ENCODE measurements at places on chromosomes 11 and 22. TPM values are rescaled to one million over a fixed set of nuclear protein-coding genes. Genes with fewer than 3 reads are reported as not detected.

GRCh38 chr11:76763573-76764346, 19.4 kb upstream of the TSKU start:
- no peaks in the 10 kb centered on the region for H3K36me3 ChIP-seq
- no peaks in the 10 kb centered on the region for H3K27me3 ChIP-seq
- H3K27ac ChIP-seq = peak overlapping the region; percentile 48
- no peak overlapping the region for H3K4me3 ChIP-seq
- H3K4me1 ChIP-seq = peaks cover 33% of the 10 kb centered on the region
- DNase-seq = peak; percentile 88

Gene IZUMO1R
- total RNA-seq = not detected

DNA sequence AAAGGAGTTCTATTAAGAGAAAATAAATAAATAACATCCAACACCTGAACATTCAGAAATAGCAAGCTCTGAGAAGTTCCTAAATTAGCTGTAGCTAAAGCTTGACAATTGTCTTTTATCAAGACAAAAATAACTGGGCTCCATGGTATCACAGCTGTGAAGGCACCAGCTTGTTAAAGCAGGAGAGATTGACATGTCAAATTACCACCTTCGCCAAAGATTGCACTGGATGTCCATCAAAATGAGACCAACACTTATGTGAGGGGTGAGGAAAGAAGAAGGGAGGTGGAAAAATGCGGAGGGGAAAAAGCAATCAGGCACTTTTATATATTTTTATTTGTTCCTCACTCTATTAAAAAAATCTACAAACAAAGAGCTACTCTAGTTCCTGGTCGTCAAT, 1827.5 kb upstream of the RAG2 start:
- H3K27ac ChIP-seq = no peak overlapping the region
- no peaks in the 10 kb centered on the region for H3K27me3 ChIP-seq
- no peak for DNase-seq
- H3K36me3 ChIP-seq = no peaks in the 10 kb centered on the region
- H3K4me1 ChIP-seq = no peaks in the 10 kb centered on the region

Gene APOA1
- total RNA-seq = 2.5 TPM

Gene SOX10
- total RNA-seq = 28.8 TPM

- DNase-seq = no peak
- no peaks in the 10 kb centered on the region for H3K27me3 ChIP-seq
- no peaks in the 10 kb centered on the region for H3K36me3 ChIP-seq
These were observed 119.2 kb upstream of the SEZ6L start for GRCh38 chr22:26050079-26050478.

DNA sequence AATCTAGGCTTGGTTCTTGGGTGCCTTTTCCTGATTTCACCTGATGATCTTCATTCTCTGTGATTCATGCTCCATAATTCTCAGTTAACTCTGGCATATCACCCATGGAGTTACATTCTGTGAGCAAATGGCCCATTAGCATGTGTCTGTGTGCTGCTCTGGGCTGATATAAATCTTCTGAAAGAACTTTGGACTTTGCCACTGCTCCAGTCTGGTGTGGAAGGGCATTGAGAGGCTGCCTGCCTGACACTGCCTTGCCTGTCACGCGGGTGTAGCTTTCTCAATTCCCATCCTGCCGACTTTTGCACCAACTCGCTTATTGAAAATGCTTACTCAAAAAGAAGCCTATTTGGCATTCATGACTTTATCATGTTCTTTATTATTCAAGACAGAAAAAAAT, 42.2 kb downstream of the FAT3 start:
- H3K4me3 ChIP-seq = no peak overlapping the region
- peak; percentile 62 for DNase-seq
- H3K27ac ChIP-seq = peak overlapping the region; percentile 45
- H3K27me3 ChIP-seq = no peaks in the 10 kb centered on the region
- H3K36me3 ChIP-seq = no peaks in the 10 kb centered on the region

DNA sequence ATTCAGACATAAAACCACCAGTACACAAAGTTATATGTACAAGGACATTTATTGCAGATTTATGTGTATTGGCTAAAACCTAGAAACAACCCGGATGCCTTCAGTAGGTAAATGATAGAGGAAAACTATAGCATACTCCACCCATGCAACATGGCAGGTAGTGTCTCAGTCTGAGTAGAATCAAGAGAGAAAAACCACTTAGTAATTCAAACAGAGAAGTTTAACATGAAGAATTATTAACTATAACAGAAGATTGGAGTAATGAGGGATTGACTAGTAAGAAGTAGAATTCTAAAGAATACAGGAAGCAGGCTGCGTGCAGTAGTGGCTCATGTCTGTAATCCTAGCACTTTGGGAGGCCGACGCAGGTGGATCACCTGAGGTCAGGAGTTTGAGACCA, 16.2 kb upstream of the SPTY2D1 start:
- no peaks in the 10 kb centered on the region for H3K4me1 ChIP-seq
- no peak overlapping the region for H3K4me3 ChIP-seq
- peaks cover 2% of the 10 kb centered on the region for H3K27me3 ChIP-seq

DNA sequence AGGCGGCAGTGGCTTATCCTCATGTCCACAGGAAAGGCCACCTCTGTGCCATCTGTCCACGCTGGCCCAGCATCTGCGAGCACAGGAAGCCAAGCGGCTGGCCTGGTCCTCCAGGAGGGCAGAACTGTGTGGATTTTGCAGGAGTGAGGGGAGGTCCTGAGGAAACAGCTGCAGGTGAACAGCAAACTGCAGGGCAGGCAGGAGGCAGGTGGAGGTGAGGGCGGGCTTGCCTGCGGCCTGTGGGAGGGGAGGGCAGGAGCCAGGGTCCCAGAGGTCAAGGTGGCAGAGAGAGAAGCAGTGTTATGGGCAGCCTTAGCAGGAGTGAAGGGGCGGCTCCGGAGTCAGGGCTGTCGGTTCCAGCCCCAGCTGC, 369.7 kb downstream of the SHANK2 start:
- no peak for DNase-seq
- peaks cover 2% of the 10 kb centered on the region for H3K27me3 ChIP-seq
- H3K36me3 ChIP-seq = no peaks in the 10 kb centered on the region

GRCh38 chr11:110287537-110287936, 8.9 kb downstream of the RDX start:
- no peaks in the 10 kb centered on the region for H3K36me3 ChIP-seq
- no peak overlapping the region for H3K4me3 ChIP-seq
- peaks cover 10% of the 10 kb centered on the region for H3K4me1 ChIP-seq
- no peak overlapping the region for H3K27ac ChIP-seq
- no peak for DNase-seq

DNA sequence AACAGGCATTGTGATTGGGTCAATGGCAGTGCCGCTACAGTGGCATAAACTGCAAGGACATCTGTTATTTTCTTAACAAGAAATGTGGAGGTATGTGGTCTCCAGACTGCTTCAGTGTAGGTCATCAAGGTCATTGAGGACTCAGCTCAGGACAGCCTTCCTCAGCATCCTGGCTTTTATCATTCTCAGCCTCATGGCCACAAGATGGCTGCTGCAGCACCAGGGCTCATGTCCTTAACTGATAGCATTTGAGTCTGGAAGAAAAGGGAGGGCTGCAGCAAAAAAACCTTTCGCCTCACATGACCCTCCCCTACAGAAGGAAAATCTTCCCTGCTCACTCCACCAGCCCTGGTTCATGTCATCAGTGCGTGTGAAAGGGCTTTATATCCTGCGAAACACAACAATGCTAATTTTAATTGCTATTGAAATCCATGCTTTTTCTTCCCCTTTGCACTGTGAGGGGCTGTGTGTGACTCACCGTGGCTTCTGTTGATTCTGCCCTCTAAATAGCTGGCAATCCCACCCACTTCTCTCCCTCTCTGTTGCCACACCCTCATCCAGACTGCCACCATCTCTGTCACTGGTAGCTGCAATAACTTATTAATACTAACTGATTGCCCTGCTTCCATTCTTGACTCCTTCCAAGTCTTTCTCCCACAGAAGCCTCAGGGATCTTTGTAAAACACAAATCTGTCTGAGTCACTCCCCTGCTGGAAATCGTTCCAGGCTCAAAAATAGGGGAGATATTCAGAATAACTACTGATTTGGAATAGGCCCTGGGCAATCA, 43.8 kb downstream of the CHRDL2 start:
- no peak for DNase-seq
- H3K27me3 ChIP-seq = no peaks in the 10 kb centered on the region
- H3K36me3 ChIP-seq = no peaks in the 10 kb centered on the region
- H3K4me3 ChIP-seq = no peak overlapping the region

Gene CDKN1C
- total RNA-seq = 107 TPM

- H3K36me3 ChIP-seq = no peaks in the 10 kb centered on the region
- no peak overlapping the region for H3K27ac ChIP-seq
- H3K4me3 ChIP-seq = no peak overlapping the region
- DNase-seq = no peak
- H3K27me3 ChIP-seq = peaks cover 5% of the 10 kb centered on the region
- peaks cover 32% of the 10 kb centered on the region for H3K4me1 ChIP-seq
These were observed 26.7 kb downstream of the ZBTB16 start for GRCh38 chr11:114085965-114086793.

DNA sequence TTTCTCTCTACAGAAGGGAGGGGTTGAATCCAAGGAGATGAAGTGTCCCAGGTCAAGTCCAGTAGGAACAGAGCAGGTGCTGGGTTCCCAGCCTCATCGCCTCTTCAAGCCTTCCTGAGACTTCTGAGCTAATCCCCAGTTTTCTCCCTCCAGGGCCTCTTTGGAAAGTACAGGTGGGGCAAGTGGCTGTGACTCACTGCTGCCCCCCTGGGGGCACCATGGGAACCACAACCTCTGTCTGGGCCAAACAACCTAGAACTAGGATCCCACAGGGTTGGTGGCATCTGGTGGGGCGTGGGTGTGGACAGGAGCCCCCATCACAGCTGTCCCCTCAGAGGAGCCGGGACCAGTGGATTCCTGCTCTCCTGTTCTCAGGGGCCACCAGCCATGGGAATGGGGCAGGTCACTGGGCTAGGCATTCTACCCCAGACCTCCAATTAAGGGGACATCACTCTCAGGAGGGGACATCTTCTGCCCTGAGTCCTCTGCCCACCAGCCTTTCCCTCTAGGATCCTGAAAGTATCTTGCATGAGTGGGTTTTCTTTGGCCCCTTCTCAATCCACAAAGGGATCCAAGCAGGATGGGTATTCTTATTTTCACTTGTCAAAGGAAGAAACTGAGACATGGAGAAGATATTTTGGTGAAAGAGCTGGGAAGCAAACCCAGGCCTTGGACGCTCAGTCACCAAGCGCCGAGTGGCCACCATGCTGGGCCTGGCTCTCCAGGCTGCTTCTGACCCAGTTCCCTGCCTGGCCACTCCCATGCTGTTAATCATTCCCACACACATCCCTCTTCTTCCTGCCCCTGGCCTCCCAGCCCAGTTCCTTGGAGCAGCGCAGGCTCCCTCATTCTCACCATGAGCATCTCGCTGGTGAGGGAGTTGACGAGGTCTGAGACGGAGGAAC, 23.8 kb downstream of the LRRC10B start:
- peaks cover 54% of the 10 kb centered on the region for H3K36me3 ChIP-seq
- no peak for DNase-seq
- H3K27ac ChIP-seq = no peak overlapping the region
- no peak overlapping the region for H3K4me3 ChIP-seq
- no peaks in the 10 kb centered on the region for H3K27me3 ChIP-seq
- peaks cover 18% of the 10 kb centered on the region for H3K4me1 ChIP-seq

GRCh38 chr11:79430280-79430679, 10.6 kb downstream of the TENM4 start:
- no peak overlapping the region for H3K4me3 ChIP-seq

GRCh38 chr11:102244681-102245409, 72.4 kb upstream of the BIRC3 start:
- no peak overlapping the region for H3K4me3 ChIP-seq
- peaks cover 2% of the 10 kb centered on the region for H3K36me3 ChIP-seq
- H3K27ac ChIP-seq = no peak overlapping the region
- H3K4me1 ChIP-seq = no peaks in the 10 kb centered on the region
- no peak for DNase-seq

Gene APBB1
- total RNA-seq = 154 TPM

- no peak overlapping the region for H3K27ac ChIP-seq
- no peak overlapping the region for H3K4me3 ChIP-seq
- peaks cover 52% of the 10 kb centered on the region for H3K4me1 ChIP-seq
- peaks cover 7% of the 10 kb centered on the region for H3K36me3 ChIP-seq
- DNase-seq = no peak
These were observed 100.6 kb downstream of the WNT7B start for GRCh38 chr22:45876136-45877035.

DNA sequence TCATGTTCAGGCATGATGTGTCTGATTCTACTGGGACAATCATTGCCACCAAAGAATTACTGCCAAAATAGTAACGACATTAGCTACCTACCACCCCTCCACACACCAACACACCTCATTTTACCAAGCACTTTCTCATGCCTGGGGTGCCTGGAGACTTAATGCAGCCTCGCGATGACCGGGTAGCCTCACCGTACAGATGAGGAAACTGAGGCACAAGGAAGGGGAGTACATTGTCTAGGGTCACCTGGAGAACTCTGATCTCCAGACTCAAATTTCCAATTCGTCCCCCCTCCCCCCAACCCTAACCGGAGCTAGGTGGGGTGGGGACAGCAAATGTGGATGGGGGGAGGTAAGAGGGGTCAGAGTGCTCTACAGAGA, 2.7 kb upstream of the RTN4RL2 start:
- no peak for DNase-seq
- H3K27me3 ChIP-seq = peaks cover 55% of the 10 kb centered on the region
- H3K36me3 ChIP-seq = no peaks in the 10 kb centered on the region
- peaks cover 49% of the 10 kb centered on the region for H3K4me1 ChIP-seq

DNA sequence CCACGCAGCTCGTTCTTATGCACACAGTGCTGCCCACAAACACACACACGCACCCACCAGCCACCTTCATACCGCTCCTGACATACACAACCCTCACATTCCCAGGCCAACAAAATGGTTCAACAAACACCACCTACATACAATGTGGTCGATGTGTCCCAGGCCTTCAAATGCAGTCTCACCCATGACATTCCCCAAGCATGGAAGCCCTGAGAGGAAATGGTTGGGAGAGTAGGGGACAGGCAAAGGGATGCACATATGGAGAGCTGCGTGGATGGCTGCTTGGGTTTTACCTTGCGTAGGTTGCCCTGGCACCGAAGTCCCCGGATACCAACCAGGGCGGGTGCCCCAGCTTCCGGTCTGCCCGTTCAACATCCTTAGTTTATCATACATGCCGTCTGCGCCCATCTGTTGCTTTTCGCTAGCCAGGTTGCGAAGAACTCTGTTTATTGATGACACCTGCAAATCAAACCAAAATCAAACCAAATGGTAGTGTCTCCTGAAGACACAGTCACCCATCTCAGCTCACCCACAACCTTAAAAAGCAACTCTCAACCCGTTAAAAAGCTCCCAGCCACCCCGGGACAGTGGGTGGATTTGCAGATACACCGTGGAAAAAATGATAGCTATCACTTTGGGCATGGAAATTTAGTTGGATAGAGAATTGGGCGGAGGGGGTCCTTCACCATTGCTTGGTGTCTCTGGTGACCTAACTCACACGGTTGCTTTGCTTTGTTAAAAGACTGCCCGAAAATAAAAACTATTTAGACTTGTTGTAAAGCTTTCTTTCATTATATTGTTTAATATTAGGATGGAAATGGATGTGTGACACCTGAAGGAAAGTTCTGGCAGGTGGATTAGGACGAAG, 10.5 kb downstream of the PAX6 start:
- H3K36me3 ChIP-seq = peaks cover 41% of the 10 kb centered on the region
- H3K27me3 ChIP-seq = peaks cover 98% of the 10 kb centered on the region
- H3K27ac ChIP-seq = no peak overlapping the region
- H3K4me3 ChIP-seq = no peak overlapping the region
- H3K4me1 ChIP-seq = peaks cover 56% of the 10 kb centered on the region
- peak; percentile 3 for DNase-seq

Measured in spinal cord (tissue), 10 donors.